ENCODE measurements at places on chromosomes 13 and 19.

DNA sequence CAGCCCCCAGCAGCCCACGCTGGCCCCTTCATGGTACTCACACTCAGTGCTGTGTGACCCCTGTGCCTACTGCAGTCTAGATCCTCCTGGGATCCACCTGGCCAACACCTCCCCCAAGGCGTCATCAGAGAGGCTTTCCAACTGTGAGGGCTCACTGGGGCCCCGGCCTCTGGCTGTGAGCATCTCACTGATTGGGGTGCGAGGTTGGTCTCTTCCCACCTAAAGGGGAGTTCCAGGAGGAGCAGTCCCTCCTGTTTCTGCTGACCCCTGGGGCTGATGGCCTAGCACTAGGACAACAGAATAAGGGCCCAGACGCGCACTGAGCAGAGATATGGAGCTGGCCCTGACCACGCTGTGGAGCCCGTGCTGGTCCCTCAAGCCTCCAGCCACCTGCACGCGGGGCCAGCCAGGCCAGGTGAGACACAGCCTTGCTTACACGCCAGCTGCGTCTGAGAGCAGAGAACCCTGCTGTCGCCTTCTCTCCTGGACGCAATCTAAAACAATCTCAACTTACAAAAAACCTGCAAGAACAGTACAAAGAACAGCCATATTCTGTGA is 32.2 kb downstream of the ELL start:
- no peak for DNase-seq

- no peak for DNase-seq
These were observed 315.7 kb downstream of the FGF9 start for GRCh38 chr13:21986602-21987001.

- DNase-seq = no peak
These were observed 8.8 kb downstream of the GIPR start for GRCh38 chr19:45676851-45677263.

- DNase-seq = no peak
These were observed 1.7 kb upstream of the DBP start for GRCh38 chr19:48638831-48639381.

DNA sequence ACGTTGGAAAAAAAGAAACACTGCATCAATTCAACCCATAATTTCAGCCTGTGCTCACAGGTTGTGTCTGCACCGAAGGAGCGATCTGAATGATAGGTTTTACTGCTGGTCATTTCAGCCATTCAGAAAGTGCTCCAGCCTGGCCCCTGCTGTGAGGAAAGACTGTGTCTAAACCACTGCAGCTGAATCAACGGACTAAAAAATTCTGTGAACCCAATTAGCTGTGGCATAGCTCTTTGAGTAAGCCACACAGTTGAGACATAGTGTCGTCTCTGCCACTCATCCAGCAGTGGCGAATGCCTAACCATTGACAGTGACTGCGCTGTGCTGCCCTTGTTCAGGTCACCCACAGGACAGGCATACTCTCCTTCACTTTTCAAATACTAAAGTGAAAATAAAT is 179.8 kb downstream of the COG6 start:
- DNase-seq = no peak

GRCh38 chr19:38891771-38892170 is 7.6 kb downstream of the SIRT2 start:
- no peak for DNase-seq

DNA sequence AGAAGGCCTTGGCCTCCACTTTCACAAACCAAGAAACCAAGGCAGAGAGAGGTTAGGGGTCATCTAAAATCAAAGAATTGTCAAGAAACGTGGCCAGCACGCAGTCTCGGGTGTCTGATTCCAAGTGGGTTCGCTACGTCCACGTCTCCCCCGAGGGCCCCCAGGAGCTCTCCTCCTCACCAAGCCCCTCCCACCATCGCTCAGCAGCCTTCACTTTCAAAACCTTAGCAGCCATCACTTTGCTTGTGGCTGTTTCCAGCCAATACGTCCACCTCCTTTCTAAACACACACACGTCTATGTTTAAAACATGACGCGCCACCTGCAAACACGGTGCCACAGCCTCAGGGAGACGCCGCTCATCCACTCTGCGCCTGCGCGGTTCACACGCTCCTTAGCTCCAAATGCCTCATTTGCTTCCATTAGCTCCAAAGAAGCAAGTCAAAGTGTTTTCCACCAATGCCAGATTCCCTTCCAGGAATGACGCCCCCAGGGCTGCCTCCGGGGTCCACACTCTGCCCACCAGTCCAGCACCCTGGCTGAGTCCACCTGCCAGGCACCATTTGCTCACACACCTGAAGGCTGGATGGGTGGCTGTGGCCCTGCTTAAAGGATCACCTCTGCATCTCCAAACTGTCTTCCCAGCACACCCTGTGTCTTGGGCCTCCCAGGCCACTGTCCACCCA is 5.5 kb downstream of the RASA3 start:
- DNase-seq = no peak

GRCh38 chr13:30364876-30365275 is 57.4 kb upstream of the UBE2L5 start:
- DNase-seq = peak; percentile 12

DNA sequence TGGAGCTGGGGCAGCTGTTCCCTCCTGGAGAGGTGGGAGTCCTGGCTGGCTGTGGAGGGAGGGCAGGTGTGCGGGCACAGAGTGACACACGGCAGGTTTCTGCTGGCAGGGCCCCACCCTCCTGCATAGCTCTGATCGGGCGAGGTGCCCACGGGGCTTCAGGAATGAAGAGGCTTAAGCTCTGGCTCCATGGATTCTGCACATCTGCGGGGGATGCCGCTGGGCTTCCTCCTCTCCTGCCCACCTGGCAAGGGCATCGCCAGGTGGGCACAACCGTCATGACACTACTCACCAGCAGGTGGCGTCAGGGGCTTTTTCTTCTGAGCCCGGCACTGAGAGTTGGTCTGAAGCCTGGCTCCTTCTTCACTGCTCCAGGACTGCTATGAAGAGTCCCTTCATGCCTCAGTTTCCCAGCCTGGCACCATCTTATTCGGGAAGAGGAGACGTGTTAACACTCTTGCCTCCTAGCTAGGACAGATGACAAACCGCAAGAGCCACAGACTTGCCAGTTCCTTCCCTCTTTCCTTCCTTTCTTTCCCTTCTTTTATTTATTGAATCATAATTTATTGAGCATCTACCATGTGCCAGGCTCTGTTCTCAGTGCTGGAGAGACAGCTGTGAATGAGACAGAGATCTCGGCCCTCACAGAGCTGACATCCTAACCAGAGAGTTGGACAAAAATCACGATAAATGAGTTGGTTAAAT is 15.2 kb upstream of the PAK4 start:
- DNase-seq = no peak

- DNase-seq = no peak
These were observed 291.4 kb downstream of the DCLK1 start for GRCh38 chr13:35839806-35840205.

- DNase-seq = peak; percentile 25
These were observed at the start of gene LRRC63 for GRCh38 chr13:46211483-46212351. TSS of gene LRRC63 (plus strand) at chr13:46211928. CDS start at chr13:46213035, 1,107 bp downstream.

- DNase-seq = peak; percentile 93
These were observed 6.1 kb upstream of the KANK2 start for GRCh38 chr19:11203194-11204075.

- no peak for DNase-seq
These were observed 16.1 kb downstream of the ADAT3 start for GRCh38 chr19:1921326-1921725.

GRCh38 chr19:12834976-12835757 is 788 bp upstream of the RTBDN start:
- no peak for DNase-seq

DNA sequence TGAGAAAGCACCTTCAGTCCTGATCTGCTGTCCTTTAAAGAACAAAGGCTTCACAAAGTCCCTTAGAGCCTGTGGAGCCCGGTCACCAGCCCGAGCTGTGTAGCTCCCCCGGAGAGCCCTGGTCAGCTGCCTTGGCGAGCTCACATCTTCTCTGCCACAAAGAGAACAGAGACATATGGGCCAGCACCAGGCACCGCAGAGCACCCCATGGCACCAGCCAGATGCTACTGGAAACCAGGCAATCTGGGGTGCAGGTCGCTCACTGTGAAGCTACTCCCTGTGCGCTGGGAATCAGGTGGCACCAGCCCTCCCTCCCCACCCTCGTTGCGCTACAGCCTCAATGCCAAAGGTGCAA is 44.3 kb upstream of the F7 start:
- DNase-seq = no peak

- DNase-seq = peak; percentile 75
These were observed at the start of gene ZNF865 for GRCh38 chr19:55605637-55606470. TSS of gene ZNF865 (plus strand) at chr19:55605647. CDS start at chr19:55613619, 7,972 bp downstream.

GRCh38 chr13:80962173-80962572 is 621.2 kb upstream of the SPRY2 start:
- DNase-seq = no peak

GRCh38 chr13:110845520-110845919 is 69.3 kb downstream of the ANKRD10 start:
- DNase-seq = no peak

DNA sequence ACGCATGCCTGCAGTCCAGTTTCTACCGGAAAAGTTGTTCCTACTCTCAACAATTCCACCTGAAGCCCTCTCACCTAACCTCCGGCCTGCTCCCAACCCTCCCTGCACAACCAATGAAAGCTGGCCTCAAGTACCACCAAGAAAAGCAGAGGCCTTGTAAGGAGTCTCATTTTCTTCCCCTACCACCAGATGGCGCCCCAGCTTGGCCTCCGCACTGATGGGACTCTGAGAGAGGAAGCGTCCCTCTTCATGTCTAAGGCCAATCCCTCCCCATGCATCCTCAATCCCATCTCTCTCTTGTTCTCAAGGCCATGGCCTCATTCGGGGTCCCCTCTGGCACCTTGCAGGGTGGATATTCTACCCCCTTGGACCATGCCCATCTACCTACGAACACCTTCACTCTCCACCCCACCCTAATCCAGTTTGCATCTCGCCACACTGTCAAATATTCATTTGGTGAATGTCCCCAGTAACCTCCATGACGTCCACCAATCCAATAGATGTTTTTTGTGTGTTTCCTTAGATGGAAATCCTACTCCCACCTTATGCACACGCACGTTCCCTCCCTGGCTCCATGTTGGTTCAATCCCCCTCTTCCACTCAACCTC is 412.8 kb downstream of the ZNF536 start:
- DNase-seq = no peak

- DNase-seq = no peak
These were observed 92.0 kb downstream of the NHLRC3 start for GRCh38 chr13:39130301-39130700.

GRCh38 chr13:34708566-34709313 is 233.3 kb upstream of the NBEA start:
- no peak for DNase-seq

DNA sequence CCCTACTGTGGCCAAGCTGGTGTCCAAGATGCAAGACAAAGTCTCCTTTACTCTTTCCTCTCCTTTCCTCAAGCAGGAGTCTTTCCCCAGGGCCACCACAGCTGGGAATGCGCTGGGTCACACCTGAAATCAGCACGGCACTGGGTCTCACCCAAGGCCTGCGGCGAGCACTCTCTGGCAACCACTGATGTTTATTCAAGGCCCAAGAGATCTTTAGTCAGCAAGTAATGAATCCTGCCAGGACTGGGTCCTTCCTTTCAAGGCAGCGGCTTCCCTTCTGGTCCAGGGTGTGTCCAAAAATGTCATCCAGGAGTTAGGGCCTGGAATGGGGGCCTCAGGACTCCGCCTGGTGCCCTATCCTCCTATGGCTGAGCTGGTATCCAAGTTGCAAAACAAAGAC is 24.1 kb downstream of the BLOC1S3 start:
- no peak for DNase-seq

- DNase-seq = no peak
These were observed 16.9 kb downstream of the NALCN start for GRCh38 chr13:101399365-101399764.

DNA sequence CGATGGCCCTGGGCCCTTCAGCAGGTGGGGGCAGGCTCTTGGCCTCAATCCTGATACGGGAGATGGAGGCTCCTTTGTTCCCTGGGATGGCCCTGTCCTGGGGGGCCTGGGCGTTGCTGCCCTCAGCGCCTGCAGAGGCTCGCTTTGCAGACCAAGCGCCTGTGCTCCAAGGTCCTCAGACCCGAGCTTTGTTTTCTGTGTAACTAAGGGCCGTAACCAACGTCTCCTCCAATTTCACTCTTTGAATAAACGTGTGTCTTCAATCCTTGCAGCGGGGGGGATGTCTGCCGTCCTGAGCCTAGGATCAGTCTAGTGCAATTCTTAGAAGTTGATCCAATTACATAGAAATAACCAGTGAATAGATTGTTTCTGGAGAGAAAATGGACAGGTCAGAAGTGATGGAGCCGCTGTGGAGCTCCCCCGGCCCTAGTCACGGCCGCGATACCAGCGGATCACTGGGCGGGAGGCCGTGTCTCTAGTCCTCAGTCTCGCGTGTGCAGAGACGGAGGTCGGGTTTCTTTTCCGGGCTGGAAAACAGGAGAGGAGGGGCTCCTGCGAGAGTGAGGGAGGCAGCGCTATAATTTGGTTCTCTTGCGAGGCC is 5.3 kb downstream of the PTBP1 start:
- no peak for DNase-seq

- DNase-seq = no peak
These were observed 5.3 kb downstream of the PDCD2L start for GRCh38 chr19:34409189-34410164.

DNA sequence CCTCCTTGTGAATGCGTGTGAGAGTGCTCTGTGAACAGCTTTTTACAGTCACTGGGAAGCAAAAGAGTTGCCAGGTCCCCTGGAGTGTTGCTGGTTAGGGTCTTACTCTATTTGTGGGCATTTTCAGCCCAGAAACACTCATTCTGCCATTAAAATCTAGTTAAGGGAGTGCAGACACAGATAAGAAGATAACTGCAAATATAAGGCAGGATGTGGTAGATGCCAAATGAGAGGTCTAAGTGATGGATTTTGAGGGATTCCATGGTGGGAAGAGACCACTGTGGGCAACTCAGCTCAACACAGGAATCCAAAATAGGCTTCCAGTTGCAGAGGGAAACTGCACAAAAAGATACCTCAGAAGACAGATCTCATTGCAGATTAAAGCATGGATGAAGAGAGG is 54.5 kb upstream of the KL start:
- no peak for DNase-seq

- DNase-seq = peak; percentile 35
These were observed 10.8 kb upstream of the MBNL2 start for GRCh38 chr13:97211300-97211699.

DNA sequence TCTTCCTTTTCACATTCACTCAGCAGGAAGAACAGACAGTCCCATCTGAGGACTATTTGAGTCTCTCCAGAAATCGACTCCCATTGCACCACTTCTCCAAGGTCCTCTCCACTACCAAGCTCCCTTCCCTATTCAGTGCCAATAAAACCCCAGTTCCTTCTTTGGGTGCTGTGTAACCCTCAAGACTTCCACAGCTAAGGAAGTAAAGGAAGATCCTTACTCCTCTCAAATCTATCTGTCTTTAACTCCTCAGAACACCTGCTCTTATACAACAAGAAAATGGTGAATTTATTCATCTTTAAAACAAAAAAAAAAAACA is 29.2 kb upstream of the TM9SF2 start:
- no peak for DNase-seq

All from HFFc6 (cell line).